ENCODE measurements at places on chromosomes 6 and 20.

DNA sequence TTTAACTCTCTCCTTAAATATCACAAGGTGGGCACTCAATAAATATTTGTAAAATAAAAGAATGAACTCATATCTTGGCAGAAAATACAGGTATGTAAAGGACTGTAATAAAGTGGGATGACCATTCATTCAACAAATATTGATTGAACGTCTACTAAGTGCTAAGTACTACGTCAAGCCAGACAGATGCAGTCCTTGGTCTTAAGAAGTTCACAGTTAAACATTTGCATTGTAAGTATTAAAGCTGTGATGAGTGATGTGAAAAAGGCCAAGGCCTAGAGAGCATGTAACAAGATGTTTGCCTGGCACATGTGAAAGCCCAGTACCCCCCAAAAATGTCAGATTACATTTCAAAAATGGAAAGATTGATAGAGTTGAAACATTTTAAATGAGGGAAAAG, 130.1 kb upstream of the TMEM170B start:
- no peak for DNase-seq

DNA sequence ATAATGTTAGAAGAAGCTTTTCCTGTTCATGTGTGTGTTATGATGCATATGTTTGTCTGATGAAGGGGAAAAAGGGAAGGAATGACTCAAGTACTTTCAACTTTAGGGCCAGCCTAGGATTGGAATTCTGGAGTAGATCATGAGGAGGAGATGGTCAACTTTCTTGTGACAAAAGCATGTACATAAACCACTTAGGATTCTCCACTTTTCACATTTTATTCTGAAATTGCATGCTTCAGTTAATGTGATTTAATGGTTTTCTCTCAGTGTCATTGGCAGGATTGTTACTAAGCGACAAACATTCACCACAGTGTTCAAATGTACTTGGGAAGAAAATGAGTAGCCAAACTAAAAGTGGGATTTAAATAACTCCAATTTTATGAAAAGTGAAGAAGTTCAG, 80.1 kb downstream of the UTRN start:
- no peak for DNase-seq

GRCh38 chr6:75246386-75246785, 2.8 kb upstream of the COX7A2 start:
- DNase-seq: no peak

DNA sequence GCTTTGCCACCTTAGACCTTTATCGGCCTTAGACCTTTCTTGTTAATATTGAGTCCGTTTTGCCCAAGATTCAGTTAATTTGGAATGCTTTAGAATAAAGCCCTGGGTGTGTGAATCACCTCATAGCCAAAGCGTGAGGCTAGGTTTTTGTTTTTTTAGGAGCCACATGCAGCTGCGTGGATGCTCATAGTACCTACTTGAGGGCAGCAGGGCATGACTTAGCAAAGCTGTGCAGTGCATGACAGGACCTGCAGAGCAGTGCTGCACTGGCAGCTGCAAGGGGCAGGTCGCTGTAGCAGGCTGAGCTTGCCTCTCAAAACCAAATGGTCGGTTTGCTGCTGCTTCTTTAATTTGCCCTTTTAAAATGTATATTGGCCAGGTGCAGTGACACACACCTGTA, 116.1 kb downstream of the JAG1 start:
- no peak for DNase-seq

DNA sequence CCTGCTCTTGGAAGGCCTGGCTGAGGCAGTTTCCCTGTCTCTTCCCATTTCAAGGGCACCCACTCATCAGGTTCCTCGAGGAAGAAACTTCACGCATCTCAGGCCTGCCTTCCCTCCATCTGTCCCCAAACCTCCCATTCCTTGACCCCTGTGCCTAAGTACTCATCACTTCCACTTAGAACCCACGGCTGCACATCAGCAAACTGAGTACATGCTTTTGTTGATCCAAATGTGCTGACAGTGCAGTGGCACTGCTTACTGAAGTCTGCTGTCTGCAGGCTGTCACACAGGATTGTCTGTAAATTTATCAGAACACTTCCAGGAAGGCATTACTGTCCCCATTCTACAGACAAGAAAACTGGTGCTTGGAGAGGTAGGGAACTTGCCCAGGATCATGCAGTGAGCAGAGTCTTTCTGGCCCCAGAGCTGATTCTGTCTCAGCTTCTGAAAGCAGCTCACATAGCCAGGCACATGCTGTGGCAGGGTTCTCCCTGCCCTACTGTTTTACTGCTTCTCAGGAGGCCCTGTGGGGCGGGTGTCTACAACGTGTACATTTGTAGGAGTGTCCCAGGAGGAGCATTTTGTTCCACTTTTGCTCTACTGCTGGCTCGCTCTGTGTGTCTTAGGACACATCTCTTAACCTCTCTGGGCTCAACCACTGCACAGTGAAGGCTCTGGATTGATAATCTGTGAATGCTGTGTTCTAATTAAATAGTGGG, 64.2 kb upstream of the XRN2 start:
- no peak for DNase-seq

- DNase-seq: no peak
These were observed 261.2 kb upstream of the MARCKS start for GRCh38 chr6:113595911-113596376.

- no peak for DNase-seq
These were observed 168.2 kb downstream of the SMOC2 start for GRCh38 chr6:168609026-168609685.

DNA sequence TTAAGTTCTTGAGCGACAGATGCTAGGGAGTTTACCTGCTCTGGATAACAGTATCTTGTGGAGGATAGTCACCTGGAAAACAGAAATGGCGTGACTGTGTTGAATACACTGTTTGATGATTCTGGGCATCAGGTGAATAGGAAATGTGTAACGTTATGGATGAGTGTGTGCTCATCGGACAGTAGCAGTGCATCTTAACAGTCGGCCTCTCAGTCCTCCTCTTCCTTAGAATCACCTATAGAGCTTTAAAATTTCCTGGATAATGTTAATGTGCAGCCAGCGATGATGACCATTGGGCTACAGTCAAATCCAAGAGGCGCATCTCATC, 217.7 kb downstream of the OR2B2 start:
- DNase-seq: no peak

- no peak for DNase-seq
These were observed 393.7 kb downstream of the UTRN start for GRCh38 chr6:144678844-144679243.

GRCh38 chr6:139060332-139060731, 31.8 kb downstream of the ABRACL start:
- no peak for DNase-seq

- no peak for DNase-seq
These were observed 9.8 kb downstream of the FOXS1 start for GRCh38 chr20:31835554-31835953.

- DNase-seq: no peak
These were observed 23.3 kb downstream of the ARFGEF2 start for GRCh38 chr20:48944663-48945297.

GRCh38 chr20:19466206-19466928, 253.9 kb downstream of the SLC24A3 start:
- DNase-seq: no peak

- no peak for DNase-seq
These were observed 62.6 kb upstream of the THEMIS start for GRCh38 chr6:127963495-127963894.

- DNase-seq: no peak
These were observed 23.2 kb downstream of the SDCBP2 start for GRCh38 chr20:1305712-1306111.

DNA sequence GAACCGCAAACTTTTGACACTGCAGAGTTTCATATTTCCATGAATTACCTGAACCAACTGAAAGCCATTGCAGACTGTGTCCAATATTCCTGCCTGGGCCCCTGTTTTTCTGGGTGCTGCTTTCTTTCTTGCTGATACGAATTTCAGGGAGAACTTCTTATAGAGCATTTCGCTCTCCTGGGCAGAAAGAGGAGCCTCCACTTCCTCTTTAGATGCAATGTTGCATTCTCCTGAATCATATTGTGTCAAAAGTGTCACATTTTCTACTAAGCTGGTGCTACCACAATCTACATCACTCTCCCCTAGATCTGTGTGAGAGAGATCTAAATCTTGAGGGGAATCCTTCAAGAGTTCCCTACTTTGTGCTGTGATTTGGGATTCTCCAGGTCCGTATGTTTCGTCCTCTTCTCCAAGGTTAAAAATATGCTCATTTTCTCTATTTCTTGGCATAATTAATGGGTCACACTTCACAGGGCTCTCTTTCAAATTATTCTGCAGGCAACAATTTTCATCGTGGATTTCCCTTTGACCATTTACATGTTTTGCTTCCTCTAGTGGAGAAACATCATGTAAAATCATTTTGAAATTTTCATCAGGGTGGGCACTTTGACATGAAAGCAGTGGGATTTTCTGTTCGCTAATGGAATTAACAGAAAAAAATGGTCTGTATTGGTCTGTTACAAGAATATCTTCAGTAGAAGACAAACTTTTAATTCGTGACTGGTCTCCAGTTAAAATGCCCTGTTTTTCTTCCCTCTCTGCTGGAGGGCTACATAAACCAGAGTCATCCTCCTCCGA, 102.3 kb downstream of the DST start:
- no peak for DNase-seq

GRCh38 chr6:170434117-170434820, 118.8 kb downstream of the PSMB1 start:
- DNase-seq: no peak

DNA sequence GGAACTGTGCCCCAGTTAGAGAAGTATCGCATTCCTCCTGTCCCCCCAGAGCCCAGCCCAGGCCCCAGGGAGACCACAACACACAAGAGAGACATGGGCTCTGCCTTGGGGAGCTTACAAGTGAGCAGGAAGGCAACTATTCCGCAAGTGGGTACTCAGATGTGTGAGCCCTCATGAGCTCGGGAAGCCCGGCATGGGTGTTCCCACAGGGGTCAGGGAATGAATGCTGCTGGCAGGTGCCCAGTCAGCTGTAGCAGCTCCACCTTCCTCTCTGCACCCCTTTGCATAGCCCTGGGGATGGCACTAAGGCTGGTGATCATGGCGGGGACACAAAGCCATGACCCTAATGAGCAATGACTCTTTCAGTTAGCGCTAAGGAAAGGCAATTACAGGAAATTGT, 194.1 kb downstream of the SYNDIG1 start:
- no peak for DNase-seq

- no peak for DNase-seq
These were observed 10.9 kb downstream of the TFB1M start for GRCh38 chr6:155303361-155303870.

DNA sequence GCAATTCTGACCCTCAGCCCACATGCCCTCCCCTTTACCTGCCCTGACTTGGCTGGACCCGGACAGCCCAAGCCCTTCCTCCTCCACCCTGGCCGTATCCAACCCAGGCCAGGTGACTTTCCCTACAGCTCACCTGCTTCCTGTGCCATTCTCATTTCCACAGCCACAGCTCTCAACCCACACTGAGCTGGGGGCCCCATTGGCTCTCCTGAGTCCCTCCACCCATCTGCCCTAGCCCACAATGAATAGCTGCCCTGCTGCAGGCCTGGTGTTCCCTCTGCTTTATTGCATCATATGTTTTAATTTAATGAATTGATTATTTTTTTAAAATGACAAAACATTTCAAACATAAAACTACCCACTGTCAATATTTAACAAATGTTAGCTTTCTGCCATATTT, 118.5 kb upstream of the BACH2 start:
- DNase-seq: no peak

- no peak for DNase-seq
These were observed 78.3 kb downstream of the CD109 start for GRCh38 chr6:73774311-73774774.

- DNase-seq: peak; percentile 33
These were observed at the start of gene SLC23A2 for GRCh38 chr20:5001174-5002076. Gene SLC23A2, minus strand, starts transcription at chr20:5001510. Its CDS starts 68,948 bp downstream, at chr20:4932562.

DNA sequence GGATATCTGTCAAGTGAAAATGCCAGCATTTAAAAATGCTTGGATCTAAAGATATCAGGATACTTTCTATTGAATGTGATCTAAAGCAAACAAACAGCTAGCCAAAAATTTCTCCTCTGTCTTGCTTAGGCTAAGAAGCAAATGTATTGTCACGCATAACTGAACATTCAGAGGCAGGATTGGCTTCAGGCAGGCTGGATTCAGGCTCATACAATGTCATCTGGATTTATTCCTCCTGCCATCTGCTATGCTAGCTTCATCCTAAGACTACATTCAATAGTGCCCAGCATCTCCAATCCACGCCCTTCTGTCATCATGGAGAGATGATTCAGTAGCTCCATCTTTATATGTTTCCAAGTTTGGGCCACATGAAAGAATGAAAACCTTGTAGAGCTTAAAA, 27.1 kb downstream of the PFDN4 start:
- no peak for DNase-seq

- no peak for DNase-seq
These were observed 19.2 kb upstream of the RIPOR3 start for GRCh38 chr20:50710492-50711063.

DNA sequence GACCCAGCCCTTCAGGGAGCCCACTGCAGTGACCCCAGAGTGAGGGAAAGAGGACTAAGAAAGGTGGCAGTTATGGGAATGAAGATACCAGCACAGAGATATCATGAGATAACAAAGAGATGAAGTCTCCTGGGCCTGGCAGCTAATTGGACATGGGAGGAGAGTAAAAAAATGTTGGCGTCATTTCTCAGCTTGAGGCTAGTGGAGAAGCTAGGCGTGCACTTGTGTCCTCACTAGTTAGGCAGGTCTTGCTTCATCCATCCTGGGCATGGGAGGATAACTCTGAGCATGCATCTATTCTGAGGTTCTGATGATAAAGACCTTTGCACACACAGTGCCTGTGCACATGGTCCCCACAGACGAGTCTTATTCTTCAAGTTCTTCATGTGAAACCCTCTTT, 4.1 kb upstream of the GFOD1 start:
- DNase-seq: no peak
